Globus pallidus (tissue), 1 donor: ENCODE measurements at places on chromosomes 7 and 10.

DNA sequence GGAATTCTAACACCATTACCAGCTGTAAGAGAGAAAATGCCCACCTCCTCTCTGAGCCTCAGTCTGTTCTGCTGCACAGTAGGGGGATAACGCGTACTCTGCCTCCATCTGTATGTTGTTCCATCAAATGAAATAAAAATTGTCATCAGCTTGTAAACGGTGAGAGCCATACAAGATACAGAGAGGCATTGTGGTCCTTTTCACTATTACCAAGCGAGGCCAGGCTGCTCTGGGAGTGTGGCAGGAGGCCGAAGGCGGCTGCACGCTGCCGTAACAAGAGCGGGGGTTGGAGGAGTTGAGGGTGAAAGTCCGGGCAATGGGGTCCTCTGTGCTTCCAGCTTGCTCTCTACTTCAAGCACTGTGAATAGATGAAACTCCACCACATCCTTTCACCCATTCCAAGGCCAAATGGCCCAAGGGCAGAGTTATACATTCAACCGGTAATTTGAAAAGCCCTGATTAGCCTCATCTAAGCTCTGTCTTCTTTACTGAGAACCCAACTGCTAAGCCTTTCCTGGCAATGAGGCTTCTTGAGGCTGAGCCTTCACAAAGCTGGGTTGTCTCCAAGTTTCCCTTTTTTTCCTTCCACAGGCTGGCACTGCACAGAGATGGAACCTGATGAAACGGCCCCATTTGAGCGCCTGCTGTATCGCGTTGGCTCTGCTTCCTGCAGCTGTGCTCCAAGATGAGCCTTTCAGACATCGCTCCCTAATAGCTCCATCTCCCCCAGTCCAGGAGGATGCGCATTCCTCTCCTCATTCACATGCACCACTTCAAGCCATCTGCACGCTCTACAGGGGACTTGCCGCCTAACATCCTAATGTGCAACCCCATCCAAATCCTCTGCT is 47.2 kb downstream of the PYROXD2 start:
- peak; percentile 63 for DNase-seq

DNA sequence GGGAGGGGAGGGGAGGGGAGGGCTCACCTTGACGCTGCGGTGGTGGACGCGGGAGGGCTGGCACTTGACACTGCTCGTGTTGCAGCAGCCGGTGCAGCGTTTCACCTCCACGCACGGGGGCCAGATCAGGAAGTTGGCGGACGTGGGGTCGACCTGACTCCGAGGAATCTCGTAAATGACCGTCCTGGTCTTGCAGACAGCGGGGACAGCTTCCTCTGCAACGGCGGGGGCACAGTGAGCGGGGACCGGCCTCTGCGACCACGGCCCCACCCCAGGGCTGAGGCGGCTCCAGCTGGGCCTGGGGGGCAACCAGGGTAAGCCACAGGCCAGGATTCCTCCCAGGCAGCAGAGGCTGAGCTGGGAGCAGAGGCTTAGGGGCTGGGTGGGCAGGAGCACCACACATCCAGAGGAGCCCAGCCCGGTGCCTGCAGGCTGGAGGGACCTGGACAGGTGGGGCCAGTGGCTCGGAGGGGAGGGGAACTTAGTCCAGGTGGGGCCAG is 8.8 kb downstream of the PDGFA start:
- DNase-seq: no peak

DNA sequence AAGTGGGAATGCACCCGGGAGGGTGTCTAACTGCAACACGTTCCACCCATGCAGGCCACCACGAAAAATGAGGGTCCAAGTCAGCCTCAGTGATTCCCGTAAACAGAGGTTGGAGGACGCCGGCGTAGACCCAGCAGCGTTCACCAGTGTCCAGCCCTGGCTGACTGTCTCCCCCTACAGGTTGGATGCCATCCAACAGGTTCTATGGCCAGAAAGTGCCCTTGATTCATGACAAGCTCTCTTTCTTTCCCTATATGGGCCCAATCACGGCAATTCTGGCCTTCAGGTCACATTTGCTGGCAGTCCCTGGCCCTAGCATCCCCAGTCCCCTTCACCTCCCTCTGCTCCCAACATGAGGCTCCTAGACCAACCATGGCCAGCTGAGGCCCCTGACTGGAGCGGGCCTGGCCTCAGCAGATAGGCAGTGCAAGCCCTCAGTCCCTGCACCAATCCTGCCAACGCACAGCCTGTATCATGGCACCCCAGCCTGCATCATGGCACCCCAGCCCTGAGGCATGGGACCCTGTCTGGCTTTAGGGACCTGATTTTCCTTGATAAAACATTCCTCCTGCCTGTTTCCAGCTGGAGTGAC is 227.4 kb downstream of the GRID1 start:
- DNase-seq: peak; percentile 65

GRCh38 chr10:133020193-133020817 is 67.4 kb upstream of the ADGRA1 start:
- no peak for DNase-seq

GRCh38 chr10:103789771-103790201 is 65.6 kb downstream of the SH3PXD2A start:
- no peak for DNase-seq

DNA sequence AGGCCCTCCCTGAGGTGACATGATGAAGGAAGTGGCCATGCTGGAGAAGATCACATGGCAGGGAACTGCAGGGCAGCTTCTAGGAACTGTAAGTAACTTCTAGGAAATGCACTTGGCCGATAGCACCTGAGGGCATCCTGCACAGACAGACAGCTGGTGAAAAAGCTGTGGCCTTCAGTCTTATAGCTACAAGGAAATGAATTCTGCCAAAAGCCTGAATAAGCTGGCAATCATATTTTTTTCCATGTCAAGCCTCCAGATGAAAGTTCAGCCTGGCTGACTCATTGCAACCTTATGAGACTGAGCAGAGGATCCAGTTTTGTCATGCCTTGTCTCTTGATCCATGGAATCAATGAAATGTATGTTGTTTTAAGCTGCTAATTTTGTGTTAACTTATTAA is 91.1 kb upstream of the CACNA2D1 start:
- DNase-seq: no peak

GRCh38 chr10:127161482-127161881 is 34.9 kb downstream of the INSYN2A start:
- DNase-seq: no peak

DNA sequence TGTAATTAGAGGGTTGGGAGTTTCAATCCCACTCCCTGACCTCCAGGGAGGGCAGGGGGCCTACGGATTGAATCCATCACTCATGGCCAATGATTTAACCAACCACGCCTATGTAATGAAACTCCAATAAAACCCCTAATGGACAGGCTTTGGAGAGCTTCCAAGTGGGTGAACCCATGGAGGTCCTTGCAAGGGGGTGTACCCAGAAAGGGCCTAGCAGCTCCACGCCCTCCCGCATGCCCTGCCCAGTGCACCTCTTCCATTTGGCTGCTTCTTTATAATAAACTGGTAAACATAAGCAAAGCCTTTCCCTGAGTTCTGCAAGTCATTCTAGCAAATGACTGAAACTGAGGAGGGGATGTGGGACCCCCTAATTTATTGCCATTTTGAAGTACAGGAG is 280.1 kb downstream of the FRMD4A start:
- DNase-seq: no peak

DNA sequence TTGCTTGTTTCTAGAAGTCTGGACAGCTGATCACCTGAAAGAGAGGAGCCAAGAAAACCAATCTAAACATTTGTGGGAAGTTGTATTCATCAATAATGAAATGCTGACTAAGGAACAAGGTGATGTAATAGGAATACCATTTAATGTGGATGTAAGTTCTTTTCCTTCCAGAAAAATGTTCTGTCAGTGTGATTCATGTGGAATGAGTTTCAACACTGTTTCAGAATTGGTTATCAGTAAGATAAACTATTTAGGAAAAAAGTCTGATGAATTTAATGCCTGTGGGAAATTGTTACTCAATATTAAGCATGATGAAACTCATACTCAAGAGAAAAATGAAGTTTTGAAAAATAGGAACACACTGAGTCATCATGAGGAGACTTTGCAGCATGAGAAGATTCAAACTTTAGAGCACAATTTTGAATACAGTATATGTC is 39.8 kb upstream of the ZNF37A start:
- no peak for DNase-seq

GRCh38 chr7:66206119-66206933 is 1.2 kb downstream of the TPST1 start:
- DNase-seq: no peak

GRCh38 chr7:76048668-76048988 is 722 bp downstream of the MDH2 start:
- no peak for DNase-seq

- peak; percentile 91 for DNase-seq
These were observed 213.0 kb downstream of the BUB3 start for GRCh38 chr10:123367195-123367594.

- DNase-seq: no peak
These were observed 225.3 kb upstream of the ZMIZ1 start for GRCh38 chr10:78843495-78843894.

GRCh38 chr7:1288996-1289551 is 56.4 kb downstream of the UNCX start:
- no peak for DNase-seq

DNA sequence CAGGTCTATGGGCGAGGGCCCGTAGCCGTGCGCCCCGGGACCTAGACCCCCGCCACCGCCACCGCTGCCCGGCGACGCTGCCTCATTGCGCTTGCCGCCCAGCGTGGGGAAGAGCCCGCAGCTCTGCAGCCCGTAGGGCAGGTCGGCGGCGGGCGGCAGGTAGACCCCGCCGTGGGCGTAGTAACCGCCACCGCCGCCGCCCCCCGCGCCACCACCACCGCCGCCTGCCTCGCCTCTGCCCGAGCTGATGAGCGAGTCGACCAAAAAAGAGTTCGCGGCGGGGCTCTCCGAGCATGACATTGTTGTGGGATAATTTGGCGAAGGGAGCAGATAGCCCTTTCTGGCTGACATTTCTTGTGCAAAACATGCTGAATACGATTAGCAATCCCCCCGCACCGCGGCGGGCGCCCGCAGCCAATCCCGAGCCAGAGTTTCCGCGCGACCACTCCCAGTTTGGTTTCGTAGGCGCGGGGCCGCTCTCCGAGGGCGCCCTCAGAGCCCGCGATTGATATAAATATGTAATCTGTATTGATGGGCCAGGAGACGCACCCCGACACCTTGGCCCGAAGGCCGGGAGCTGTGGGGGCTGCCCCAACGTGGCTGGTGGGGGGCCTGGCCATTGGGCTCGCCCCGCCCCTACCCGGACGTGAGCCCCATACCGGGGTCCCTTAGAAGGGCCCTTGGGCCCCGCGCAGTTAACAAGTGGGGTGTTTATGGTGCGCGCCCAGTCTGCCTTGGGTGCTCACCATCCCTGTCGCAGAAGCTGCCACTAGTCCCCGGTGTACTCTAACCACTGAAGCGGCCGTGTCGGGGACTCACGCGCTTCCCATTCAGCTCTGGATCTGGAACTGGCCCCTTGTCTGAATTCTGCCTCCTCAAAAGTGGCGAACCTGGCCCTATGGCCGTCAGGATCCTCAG is at the start of gene HOXA10:
HOXA10 (minus strand) TSS at position 365 of the 918 bp plus-strand sequence; CDS start at position 351, 14 bp downstream.
- no peak for DNase-seq

GRCh38 chr7:122403113-122403512 is 98.6 kb upstream of the FEZF1 start:
- DNase-seq: no peak

GRCh38 chr7:23380961-23381360 is 81.8 kb downstream of the MALSU1 start:
- no peak for DNase-seq

- DNase-seq: no peak
These were observed 825.9 kb upstream of the IGFBP3 start for GRCh38 chr7:46746695-46747687.

GRCh38 chr10:129662426-129662825 is 195.4 kb downstream of the MGMT start:
- DNase-seq: no peak
